Right lobe of liver (tissue), 6 donors: ENCODE measurements at places on chromosomes 6 and 20.
A peak's percentile ranks its signal among the peaks of the same experiment; 100 is the strongest.

GRCh38 chr20:47252879-47253307 is 103.6 kb downstream of the ZMYND8 start:
- DNase-seq, result peak; percentile 74

DNA sequence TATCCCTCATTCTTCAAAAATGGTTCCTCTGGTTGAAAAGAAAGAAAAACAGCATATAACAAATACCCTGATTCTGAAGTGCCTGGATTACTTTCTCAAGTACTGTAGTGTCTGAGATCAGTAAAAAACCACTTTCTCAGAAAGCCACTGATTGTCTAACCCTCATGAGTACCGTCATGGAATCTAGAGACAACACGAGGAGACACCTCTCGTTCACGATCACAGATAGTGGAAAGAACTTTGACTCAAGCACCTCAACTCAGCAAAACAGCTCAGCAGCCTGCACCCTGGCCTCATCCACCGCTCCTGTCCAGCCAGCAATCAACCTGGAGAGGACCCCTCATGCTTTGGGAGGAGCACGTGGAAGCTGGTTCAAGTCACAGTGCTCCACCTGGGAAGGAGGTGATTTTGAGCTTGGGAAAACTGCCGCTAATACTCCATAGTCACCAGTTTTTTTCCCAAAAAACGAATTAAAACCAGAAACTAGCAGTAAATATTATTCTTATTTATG is 1.0 kb downstream of the SCML4 start:
- DNase-seq, result peak; percentile 67

DNA sequence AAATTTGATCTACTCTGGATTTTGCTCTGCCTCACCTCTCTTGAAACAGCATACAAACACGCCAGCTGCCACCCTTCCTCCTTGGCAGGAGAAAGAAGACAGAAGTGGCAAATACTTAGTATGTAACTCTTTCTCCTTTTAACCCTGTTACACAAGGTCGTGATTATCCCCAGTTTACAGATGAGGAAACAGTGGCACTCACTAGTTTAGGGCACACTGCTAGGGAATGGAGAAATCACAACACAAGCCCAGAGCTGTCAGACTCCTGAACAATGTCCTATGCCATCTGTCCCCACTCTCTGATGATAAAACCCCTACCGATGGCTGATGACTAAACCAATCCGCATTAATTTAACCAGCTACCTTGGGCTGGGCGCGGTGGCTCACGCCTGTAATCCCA is 79.7 kb downstream of the FGD2 start:
- DNase-seq, result no peak

DNA sequence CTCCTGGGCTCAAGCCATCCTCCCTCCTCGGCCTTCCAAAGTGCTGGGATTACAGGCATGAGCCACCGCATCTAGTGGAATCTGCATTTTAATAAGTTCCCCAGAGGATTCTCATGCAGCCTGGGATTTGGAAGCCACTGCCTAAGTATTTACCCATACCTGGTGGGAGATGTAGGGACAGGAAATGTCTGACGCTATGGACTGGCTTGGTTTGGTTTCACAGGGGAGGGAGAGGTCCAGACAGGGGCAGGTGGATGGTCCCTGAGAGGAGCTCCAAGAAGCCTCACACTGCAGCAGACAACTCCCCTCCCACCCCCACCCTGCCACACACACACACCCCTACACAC is 4.4 kb downstream of the VSTM2L start:
- no peak for DNase-seq

DNA sequence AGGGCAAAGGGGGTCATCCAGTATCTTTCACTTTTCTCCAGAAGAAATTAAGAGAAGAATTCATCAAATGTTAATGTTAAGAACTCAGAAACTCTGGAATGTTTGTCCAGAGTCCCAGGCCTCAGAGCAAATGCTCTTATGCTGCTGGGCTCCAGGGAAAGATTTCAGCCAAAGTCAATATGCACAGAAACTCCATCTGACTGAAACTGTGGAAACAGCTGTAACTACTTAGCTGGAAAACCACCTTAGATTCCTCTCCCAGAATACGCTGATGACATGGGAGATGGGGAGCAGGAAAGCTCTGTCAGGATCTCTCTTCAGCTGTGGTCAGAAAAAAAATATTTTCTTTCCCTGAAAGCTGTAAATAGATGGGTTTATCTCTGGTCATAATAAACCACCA is 559.6 kb downstream of the RFPL4B start:
- no peak for DNase-seq

DNA sequence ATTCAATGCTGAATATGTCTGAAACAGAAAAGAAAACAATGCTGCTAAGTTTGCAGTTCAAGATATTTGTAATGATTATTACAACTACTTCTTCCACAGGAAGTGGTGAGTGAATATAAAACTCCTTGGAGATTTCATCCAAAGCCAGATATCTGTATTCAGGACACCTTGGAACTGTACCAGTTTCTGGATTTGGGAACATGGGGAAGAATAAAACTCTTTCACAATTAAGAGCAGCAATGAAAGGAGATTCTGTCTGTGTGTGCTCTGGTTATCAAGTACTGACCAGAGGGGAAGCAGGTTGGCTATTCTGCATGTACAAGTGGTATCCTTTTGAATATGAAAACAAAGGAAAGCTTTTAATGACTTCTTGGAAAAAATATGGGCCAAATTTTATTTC is 21.1 kb downstream of the ELOVL2 start:
- DNase-seq, result no peak

GRCh38 chr20:44579313-44580081 is 2.9 kb upstream of the PKIG start:
- DNase-seq, result no peak

DNA sequence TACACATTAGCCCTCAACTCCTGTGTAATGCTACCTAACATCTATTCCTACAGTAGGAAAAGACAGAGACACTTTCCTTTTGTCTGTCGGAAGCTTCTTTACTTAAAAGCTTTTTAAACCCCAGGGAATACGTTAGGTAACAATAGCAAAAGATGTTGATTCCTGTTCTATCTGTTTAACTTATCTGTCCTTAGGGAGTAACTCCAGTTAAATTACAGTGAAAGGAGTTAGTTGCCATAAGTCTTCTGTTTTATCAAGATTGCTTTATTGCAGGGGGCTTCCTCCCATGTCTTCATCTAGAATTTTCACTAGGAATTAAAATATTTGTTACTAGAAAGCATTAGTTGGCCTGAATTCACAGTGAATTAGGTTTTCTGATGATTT is 26.2 kb downstream of the TOP1 start:
- no peak for DNase-seq
